ENCODE measurements at places on chromosomes 13 and 19.

- H3K4me1 ChIP-seq: no peaks in the 10 kb centered on the region
- no peaks in the 10 kb centered on the region for H3K36me3 ChIP-seq
- H3K27ac ChIP-seq: no peak overlapping the region
- H3K27me3 ChIP-seq: no peaks in the 10 kb centered on the region
These were observed 3.8 kb downstream of the TARM1 start for GRCh38 chr19:54077334-54077733.

DNA sequence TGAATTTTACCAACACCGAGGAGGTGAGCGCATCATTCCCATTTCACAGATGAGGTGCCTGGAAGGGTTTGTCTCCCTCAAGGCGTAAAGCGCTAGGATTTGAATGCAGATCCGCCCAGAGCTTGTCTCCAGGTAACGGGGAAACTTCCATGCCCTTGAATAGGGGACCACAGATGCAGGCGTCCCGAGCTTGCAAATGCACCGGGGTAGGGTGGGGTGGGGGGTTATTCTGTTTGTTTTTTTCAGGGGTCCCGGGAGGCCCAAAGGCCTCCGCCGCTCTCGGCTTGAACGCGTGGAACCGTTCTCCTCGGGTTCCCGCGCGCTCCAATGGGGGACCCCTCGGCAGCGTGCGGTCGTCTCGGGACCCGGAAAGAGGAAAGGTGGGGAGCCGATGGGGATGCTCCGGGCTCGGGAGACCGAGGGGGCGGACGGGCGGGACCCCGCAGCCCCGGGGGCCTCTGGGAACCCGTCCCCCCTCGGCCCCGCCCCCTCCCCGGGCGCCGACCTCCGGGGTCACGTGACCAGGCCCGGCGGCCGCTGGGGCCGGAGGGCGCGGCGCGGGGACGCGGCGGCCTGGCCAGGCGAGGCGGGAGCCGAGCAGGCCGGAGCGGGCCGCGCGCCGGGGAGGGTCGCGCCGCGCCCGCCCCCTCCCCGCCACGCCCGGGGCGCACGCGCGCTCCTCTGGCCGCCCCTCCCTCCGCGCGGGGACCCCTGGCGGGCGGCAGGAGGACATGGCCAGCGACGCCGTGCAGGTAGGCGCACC, at the start of gene PKN1:
Gene PKN1 (plus strand): TSS at position 516 of the 763 bp plus-strand sequence. CDS start 216 bp downstream, at position 732.
- H3K4me1 ChIP-seq: peaks cover 7% of the 10 kb centered on the region
- no peaks in the 10 kb centered on the region for H3K27me3 ChIP-seq
- H3K36me3 ChIP-seq: no peaks in the 10 kb centered on the region
- H3K4me3 ChIP-seq: peak within 1 kb of the TSS; percentile 89
- peak within 1 kb of the TSS; percentile 72 for H3K27ac ChIP-seq
- DNase-seq: peak; percentile 57

DNA sequence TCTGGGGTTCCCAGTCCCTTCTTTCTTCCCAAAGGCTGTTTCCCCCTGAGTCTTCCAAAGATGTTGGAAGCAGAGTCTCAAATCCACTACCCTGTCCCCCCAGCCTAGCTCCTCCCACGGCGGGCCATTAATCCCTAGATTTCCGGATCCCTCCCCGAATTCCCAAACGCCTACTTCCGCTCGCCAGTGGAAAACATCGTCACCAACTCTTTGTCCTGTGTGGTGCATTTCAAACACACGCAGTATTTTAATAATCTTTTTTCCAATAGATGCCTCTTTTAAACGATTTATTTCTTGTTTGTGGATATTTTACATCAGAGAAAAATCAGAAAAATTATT, 610 bp downstream of the ZNF791 start:
- peaks cover 29% of the 10 kb centered on the region for H3K36me3 ChIP-seq
- H3K27ac ChIP-seq: peak overlapping the region; percentile 94
- DNase-seq: peak; percentile 86
- no peaks in the 10 kb centered on the region for H3K27me3 ChIP-seq

- no peaks in the 10 kb centered on the region for H3K4me1 ChIP-seq
- H3K27me3 ChIP-seq: no peaks in the 10 kb centered on the region
- H3K27ac ChIP-seq: no peak overlapping the region
- H3K4me3 ChIP-seq: peak overlapping the region; percentile 47
These were observed 56.4 kb downstream of the ZNF568 start for GRCh38 chr19:36972571-36972970.

DNA sequence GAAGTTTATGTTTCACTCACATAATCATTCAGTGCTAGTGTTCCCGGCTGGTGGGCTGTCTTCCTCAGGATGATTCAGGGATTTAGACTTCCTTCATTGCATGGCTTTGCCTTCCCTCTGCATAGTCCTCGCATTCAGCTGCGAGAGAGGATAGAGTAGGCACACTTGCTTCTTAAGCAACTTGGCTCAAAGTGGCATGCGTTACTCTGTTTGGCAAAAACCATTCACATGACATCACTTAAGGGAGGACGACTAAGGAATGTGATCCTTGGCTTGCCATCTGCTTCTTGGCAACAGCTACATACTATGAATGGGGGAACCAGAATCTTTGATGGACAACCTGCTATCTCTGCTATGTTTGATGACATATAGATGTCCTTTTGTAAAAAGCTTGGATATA, 359.3 kb downstream of the TDRD3 start:
- peaks cover 56% of the 10 kb centered on the region for H3K4me1 ChIP-seq
- H3K27me3 ChIP-seq: no peaks in the 10 kb centered on the region
- no peak overlapping the region for H3K27ac ChIP-seq
- peak; percentile 56 for DNase-seq
- no peak overlapping the region for H3K4me3 ChIP-seq

DNA sequence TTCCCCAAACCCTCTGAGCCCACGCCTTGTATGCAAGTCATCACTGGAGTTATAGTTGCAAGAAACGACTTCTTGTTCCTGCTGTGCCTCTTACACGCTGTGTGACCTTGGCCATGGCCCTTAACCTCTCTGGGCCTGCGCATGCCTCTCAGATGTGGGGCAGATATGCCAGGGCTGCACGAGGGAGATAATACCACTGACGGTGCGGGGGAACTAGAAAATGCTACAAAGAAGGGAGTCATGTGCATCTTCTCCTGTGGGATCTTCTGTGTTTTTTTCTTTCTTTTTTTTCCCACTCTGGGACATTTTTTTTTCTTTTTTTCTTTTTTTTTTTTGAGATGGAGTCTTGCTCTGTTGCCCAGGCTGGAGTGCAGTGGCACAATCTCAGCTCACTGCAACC, 4.3 kb upstream of the SAMD1 start:
- DNase-seq: no peak
- no peak overlapping the region for H3K27ac ChIP-seq

DNA sequence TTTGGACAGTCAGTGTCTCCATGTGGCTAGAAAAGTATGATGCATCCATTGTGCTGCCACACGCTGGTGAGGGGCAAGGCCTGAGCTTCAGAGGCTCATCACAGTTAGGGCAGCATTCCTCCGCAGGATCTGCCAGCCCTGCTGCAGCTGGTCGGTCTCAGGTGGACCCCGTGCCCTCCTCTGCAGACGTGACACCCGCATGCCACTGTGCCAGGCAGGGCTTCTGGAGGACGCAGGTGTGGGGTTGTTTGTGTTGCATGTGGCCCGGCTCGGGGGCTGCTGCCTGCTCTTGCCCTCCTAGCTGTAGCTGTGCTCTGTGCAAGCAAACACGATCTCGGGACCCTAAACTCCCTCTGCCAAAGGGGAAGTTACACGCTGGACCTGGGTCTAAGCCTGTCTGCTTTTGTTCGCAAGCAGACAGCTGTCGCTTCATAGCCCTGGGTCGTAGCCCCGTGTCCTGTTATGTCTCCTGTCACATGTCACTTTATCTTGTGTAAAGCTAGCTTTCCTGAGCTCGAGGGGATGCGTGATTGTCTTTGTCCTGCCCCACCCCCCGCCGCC, 45.3 kb downstream of the SLC7A9 start:
- no peaks in the 10 kb centered on the region for H3K4me1 ChIP-seq
- H3K27me3 ChIP-seq: no peaks in the 10 kb centered on the region
- H3K4me3 ChIP-seq: no peak overlapping the region
- DNase-seq: no peak
- no peaks in the 10 kb centered on the region for H3K36me3 ChIP-seq

DNA sequence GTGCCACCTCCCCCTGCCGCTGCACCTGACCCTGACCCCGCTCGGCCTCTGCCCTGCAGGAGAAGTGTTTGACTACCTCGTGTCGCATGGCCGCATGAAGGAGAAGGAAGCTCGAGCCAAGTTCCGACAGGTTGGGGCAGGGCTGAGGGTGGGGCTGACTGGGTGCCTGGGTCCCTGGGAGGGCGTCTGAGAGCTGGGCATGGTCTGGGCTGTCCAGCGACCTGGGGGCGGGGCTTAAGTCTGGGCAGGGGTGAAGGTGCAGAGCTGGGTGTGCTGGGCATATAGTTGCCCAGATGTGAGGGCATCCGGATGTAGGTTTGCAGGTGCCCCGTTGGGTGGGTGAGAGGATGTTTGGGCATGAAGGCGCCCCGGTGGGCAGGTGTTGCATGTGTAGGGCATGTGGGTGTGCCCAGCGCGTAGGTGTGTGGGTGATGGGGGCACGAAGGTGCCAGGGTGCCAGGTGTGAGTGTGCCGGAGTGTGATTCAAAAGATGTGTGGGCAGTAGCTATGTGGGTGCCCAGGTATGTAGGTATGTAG, 13.8 kb downstream of the MARK4 start:
- no peaks in the 10 kb centered on the region for H3K4me1 ChIP-seq
- peaks cover 4% of the 10 kb centered on the region for H3K36me3 ChIP-seq
- no peak overlapping the region for H3K27ac ChIP-seq
- H3K27me3 ChIP-seq: no peaks in the 10 kb centered on the region
- H3K4me3 ChIP-seq: no peak overlapping the region

- no peak overlapping the region for H3K4me3 ChIP-seq
- peaks cover 7% of the 10 kb centered on the region for H3K36me3 ChIP-seq
- no peak overlapping the region for H3K27ac ChIP-seq
- no peak for DNase-seq
- no peaks in the 10 kb centered on the region for H3K27me3 ChIP-seq
- H3K4me1 ChIP-seq: no peaks in the 10 kb centered on the region
These were observed 10.8 kb upstream of the ZNF724 start for GRCh38 chr19:23260956-23261355.

- no peak overlapping the region for H3K27ac ChIP-seq
- H3K27me3 ChIP-seq: no peaks in the 10 kb centered on the region
- DNase-seq: no peak
These were observed 1669.9 kb upstream of the SPRY2 start for GRCh38 chr13:82010780-82011179.

DNA sequence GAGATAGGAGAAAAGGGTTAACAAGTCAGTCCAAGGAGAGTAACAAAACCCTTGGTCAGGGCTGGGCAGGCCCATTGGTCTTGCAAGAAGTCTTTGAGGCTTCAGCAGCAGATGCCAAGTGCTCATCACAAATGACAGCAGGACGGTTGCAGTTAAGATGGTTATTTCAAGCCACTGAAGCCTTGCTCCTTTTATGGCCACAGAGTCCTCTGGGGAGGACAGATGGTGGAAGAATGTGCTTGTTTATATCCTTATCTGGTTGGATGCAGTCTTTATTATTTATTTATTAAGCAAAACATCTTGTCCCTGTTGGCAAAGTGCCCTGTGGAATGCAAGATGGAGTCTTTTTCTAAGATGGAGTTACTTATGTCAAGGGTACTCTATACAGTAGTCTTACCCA, 19.2 kb upstream of the ZNF331 start:
- H3K4me3 ChIP-seq: no peak overlapping the region
- no peaks in the 10 kb centered on the region for H3K4me1 ChIP-seq
- H3K36me3 ChIP-seq: no peaks in the 10 kb centered on the region
- H3K27me3 ChIP-seq: no peaks in the 10 kb centered on the region
- no peak overlapping the region for H3K27ac ChIP-seq

DNA sequence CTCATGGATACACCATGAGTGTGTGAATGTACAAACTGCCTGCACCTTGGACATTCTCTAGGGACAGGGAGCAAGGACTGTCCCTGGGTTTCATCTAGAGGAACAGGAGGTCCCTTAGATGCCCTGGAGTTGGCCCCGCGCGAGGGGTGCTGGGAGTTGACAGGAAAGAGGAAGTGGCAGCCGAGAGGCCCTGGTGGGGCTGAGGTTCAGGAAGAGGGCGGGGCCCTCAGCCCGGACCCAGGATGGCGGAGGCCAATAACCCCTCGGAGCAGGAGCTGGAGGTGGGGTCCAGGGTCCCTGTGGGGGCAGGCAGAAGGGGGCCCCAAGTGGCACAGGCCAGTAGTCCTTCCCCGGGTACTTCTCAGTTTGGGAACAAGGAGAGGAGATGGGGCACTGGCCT, 6.9 kb downstream of the PKN1 start:
- H3K4me3 ChIP-seq: no peak overlapping the region
- no peak for DNase-seq
- H3K4me1 ChIP-seq: no peaks in the 10 kb centered on the region
- H3K36me3 ChIP-seq: peaks cover 24% of the 10 kb centered on the region

DNA sequence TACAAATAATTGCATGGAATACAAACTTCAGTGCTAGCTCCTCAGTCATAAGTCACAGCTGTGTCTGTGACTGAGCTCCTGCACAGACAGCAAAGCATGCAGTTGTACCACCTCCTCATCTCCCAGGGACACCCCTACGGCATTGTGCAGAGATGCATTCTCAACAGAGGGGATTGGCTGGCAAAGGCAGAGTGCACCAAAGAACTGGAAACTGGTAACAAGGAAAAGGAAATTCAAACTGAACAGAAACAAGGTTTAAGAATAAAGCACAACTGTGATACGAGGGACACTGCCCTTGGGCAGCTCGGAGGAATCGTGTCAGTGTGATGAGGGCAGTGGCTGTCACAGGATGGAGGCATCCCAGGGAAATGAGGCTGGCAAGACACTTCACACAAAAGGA, 126.1 kb upstream of the SOX1 start:
- no peaks in the 10 kb centered on the region for H3K36me3 ChIP-seq
- no peak for DNase-seq
- H3K4me1 ChIP-seq: no peaks in the 10 kb centered on the region
- H3K27ac ChIP-seq: no peak overlapping the region
- no peak overlapping the region for H3K4me3 ChIP-seq
- peaks cover 58% of the 10 kb centered on the region for H3K27me3 ChIP-seq

GRCh38 chr13:103102482-103102881, 36.3 kb upstream of the SLC10A2 start:
- H3K36me3 ChIP-seq: no peaks in the 10 kb centered on the region
- no peaks in the 10 kb centered on the region for H3K4me1 ChIP-seq
- DNase-seq: no peak
- no peak overlapping the region for H3K4me3 ChIP-seq
- no peak overlapping the region for H3K27ac ChIP-seq
- H3K27me3 ChIP-seq: peaks cover 17% of the 10 kb centered on the region

- H3K36me3 ChIP-seq: peaks cover under 1% of the 10 kb centered on the region
- H3K27ac ChIP-seq: no peak overlapping the region
- H3K27me3 ChIP-seq: no peaks in the 10 kb centered on the region
- DNase-seq: no peak
- H3K4me3 ChIP-seq: no peak overlapping the region
These were observed 13.5 kb downstream of the NDUFA11 start for GRCh38 chr19:5890099-5890498.

GRCh38 chr13:39095500-39095899, 57.2 kb downstream of the NHLRC3 start:
- no peaks in the 10 kb centered on the region for H3K36me3 ChIP-seq
- H3K4me1 ChIP-seq: peaks cover 4% of the 10 kb centered on the region
- H3K27ac ChIP-seq: no peak overlapping the region
- no peaks in the 10 kb centered on the region for H3K27me3 ChIP-seq

Data from A673 (cell line).